ENCODE measurements at places on chromosomes 6 and 20. TPM values are rescaled to one million over a fixed set of nuclear protein-coding genes. Genes with fewer than 3 reads are reported as not detected.

- peaks cover 3% of the 10 kb centered on the region for H3K4me1 ChIP-seq
- no peak for DNase-seq
- no peak overlapping the region for H3K27ac ChIP-seq
Measured at GRCh38 chr6:36853325-36853724, 14.1 kb upstream of the CPNE5 start.

DNA sequence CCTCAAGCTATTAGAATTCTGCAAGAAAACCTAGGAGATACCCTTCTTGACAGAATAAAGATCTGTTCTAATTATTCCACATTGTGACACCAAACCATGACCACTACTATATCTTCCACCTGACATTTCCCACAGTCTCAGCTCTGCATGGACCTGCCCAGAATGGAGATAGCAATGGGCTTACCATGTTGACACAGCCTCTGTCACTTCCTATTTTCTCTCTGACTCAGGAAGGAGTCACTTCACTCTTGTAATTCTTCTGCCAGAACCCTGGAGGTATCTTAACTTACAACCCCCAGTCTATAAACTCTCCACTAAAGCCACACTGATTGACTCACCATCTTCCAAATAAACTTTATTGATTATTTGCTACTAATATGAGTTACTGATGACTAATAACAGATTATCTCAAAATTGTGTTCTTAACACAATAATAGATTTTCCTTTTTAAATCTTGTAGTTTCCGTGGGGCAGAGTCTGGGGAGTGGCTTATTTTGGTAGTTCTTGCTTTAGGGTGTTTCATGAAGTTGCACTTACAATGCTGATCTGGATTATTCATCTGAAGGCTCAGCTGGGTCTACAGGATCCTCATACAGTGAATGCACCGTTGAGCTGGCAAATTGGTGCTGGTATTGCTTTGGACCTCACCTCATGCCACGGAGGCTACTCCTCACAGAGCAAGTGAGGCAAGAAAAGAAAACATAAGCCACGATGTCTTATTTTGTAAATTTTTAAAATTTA is 869.9 kb downstream of the KIF16B start:
- H3K36me3 ChIP-seq, result no peaks in the 10 kb centered on the region
- peak; percentile 87 for DNase-seq
- no peaks in the 10 kb centered on the region for H3K27me3 ChIP-seq
- no peak overlapping the region for H3K4me3 ChIP-seq

DNA sequence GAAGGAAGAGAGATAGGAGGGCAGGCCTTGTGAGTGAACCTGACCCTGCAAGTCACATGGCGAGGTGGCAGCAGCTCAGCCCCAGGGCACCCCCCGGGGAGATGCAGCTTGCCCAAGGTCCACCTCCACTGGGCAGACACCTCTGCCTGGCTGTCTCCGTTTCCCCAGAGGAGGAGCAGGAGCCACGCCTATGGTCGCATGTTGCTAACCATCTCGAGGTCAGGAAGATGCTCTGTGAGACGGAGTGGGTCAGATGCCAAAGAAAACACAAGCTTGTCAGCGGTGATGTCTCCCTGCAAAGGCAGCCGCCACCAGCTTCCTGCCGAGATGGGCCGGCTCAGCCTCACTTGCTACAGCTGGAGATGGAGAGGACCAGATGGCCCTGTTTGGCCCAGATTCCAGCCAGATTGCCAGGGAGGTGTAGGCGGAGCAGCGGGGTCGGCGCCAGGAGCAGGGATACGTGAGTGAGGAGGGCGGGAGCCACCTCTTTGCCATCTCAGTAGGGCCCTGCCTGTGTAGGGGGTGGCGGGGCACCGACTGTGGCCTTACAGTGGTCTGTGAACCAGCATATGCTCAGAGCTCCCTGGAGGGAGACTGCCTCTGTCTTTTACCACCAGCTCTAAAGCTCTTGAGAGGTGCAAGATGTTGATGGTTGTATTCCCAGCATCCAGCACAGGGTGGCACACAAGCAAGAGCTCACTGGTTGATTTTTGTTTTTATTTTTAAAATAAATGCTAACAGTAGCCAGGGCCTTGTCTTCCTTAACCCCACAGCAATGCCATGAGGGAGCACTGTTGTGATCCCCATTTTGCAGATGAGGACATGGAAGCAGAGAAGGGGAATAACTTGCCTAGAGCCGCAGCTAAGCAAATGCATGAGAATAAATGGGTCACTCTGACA is 42.9 kb upstream of the FAM83D start:
- no peak for DNase-seq
- no peaks in the 10 kb centered on the region for H3K27me3 ChIP-seq
- H3K27ac ChIP-seq, result no peak overlapping the region
- no peak overlapping the region for H3K4me3 ChIP-seq

DNA sequence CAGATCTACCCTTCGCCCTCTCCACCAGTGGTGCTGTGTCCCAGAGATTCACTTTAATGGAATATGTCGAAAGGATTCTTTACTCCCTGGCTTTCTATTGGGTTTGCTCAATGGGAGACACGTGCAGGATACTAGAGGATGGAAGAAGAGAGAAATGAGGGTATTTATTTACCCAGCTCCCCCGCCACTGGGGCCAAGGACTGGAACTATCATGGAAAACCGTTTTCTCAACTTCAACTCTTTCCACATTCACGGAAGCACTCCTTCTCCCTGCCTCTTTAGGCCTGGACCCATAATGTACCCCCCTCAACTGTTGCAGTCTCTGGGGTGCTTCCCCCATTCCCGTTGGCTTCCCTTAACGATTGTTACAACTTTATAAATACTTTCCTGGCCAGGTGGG is 26.6 kb upstream of the RALY start:
- no peaks in the 10 kb centered on the region for H3K36me3 ChIP-seq
- H3K4me3 ChIP-seq, result no peak overlapping the region
- DNase-seq, result no peak
- peaks cover 2% of the 10 kb centered on the region for H3K4me1 ChIP-seq
- no peak overlapping the region for H3K27ac ChIP-seq
- no peaks in the 10 kb centered on the region for H3K27me3 ChIP-seq

- no peak overlapping the region for H3K27ac ChIP-seq
- no peaks in the 10 kb centered on the region for H3K36me3 ChIP-seq
- no peaks in the 10 kb centered on the region for H3K27me3 ChIP-seq
- DNase-seq, result no peak
- H3K4me3 ChIP-seq, result no peak overlapping the region
Measured at GRCh38 chr6:110949679-110950285, 8.7 kb upstream of the GTF3C6 start.

DNA sequence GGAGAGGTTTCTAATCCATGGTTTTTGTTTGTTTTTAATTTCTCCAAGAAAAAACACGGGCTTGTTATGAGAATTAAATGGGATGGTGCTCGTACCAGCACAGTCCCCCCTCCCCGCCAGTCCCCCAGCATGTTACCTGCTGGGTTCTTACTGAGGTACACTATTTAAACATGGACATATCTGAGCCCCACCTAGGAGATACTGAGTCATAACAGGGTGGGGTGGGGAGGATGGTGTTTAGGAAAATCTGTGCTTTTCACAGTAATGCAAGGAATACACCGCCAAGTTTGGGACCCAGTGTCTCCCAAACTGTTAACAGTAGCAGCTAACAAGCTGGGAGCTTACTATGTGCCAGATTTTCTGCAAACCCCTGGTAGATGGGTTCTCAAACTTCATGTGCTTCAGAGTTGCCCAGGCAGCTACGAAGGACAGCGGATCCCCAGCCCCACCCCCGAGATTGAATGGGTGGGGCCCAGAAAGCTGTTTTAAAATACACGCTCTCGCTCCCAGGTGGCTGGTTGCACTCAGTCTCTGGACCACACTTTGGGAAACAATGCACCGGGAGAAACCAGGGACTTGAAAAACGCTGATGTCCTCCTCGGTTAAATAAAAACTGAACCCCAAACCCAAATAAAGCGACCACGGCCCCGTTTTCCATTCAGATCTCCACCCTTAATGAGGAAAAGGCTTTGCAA is 995 bp downstream of the ZFP64 start:
- H3K27me3 ChIP-seq, result no peaks in the 10 kb centered on the region
- DNase-seq, result peak; percentile 13
- H3K4me1 ChIP-seq, result peaks cover 12% of the 10 kb centered on the region
- peaks cover 5% of the 10 kb centered on the region for H3K36me3 ChIP-seq
- H3K4me3 ChIP-seq, result peak overlapping the region; percentile 88
- peak overlapping the region; percentile 89 for H3K27ac ChIP-seq

DNA sequence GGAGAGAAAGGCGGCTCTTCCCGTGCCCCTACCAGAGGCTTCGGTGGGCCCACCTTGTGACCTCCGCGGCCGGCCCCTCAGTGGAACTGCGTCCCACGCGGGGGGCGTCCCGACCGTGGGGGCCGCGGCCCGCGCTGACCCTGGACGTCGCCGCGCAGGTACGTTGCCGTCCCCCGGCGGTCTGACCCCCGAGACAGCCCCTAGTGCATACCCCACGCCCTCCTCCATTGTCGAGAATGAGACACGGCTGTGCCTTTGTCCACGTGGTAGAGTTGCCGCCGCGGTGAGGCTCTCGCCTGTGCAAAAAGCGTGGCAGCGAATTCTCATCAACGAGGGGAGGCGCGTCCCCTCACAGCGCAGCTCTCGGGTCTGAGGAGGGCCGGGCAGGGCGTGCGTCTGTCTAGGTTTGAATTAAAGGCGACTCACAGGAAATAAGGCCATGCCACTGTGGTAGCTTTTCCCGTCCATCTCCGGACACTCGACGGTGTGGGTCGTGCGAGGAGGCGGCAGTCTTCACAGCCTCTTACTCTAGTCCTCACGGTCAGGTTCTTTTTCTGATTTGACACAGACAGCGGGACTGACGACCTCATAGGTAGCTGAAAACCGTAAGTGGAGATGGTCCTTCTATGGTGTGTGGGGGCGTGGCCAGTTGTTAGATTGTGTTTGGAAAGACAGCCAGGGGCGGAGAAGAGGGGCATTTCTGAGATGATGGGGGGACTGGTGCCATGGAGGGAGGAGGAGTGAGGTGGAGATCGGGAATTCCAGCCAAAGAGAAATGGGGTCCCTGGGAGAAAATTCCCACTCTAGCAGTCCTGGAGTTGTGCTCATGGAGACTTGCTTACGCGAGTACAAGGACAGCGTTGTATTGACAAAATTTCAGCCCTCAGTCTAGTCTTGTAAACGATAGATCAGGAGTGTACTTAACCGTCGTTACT is 580 bp downstream of the NXT1 start:
- H3K36me3 ChIP-seq, result peaks cover 7% of the 10 kb centered on the region
- no peak for DNase-seq
- peaks cover 17% of the 10 kb centered on the region for H3K4me1 ChIP-seq

GRCh38 chr20:2421247-2421646 is 40.5 kb downstream of the TGM6 start:
- H3K36me3 ChIP-seq, result no peaks in the 10 kb centered on the region
- H3K27ac ChIP-seq, result no peak overlapping the region
- peaks cover 3% of the 10 kb centered on the region for H3K27me3 ChIP-seq
- no peak for DNase-seq
- no peaks in the 10 kb centered on the region for H3K4me1 ChIP-seq

DNA sequence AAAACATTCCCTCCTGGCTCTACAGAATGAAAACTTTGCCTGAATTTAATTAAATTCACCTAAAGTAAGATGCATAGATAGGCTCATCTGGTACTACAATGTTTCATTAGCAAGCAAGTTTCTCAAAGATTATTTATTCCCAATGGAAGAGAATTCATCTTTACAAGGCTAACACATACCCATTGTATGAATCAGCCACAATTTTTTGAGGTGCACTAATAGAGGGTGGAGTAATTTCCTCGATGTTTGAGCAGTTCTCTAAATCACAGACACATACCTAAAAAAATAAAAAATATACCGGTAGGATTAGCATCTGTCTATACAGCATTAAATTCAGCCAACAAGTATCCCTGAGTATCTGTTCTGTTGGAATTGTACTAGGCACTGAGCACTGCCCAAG is 32.7 kb downstream of the ROS1 start:
- H3K4me3 ChIP-seq, result no peak overlapping the region
- H3K36me3 ChIP-seq, result no peaks in the 10 kb centered on the region
- no peak overlapping the region for H3K27ac ChIP-seq
- no peaks in the 10 kb centered on the region for H3K4me1 ChIP-seq

DNA sequence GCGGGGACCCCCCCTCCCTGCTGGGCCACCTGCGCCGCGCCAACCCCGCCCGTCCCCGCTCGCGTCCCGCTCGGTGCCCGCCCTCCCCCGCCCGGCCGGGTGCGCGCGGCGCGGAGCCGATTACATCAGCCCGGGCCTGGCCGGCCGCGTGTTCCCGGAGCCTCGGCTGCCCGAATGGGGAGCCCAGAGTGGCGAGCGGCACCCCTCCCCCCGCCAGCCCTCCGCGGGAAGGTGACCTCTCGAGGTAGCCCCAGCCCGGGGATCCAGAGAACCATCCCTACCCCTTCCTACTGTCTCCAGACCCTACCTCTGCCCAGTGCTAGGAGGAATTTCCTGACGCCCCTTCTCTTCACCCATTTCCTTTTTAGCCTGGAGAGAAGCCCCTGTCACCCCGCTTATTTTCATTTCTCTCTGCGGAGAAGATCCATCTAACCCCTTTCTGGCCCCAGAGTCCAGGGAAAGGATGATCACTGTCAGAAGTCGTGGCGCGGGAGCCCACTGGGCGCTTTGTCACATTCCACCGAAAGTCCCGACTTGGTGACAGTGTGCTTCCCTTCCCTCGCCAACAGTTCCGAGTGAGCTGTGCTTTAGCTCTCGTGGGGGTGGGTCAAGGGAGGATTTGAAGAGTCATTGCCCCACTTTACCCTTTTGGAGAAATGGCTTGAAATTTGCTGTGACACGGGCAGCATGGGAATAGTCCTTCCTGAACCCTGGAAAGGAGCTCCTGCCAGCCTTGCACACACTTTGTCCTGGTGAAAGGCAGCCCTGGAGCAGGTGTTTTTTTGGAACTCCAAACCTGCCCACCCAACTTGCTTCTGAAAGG is 2.1 kb downstream of the VEGFA start:
- H3K27ac ChIP-seq, result peak overlapping the region; percentile 99
- peaks cover 37% of the 10 kb centered on the region for H3K4me1 ChIP-seq
- H3K27me3 ChIP-seq, result no peaks in the 10 kb centered on the region
- no peaks in the 10 kb centered on the region for H3K36me3 ChIP-seq
- DNase-seq, result no peak

DNA sequence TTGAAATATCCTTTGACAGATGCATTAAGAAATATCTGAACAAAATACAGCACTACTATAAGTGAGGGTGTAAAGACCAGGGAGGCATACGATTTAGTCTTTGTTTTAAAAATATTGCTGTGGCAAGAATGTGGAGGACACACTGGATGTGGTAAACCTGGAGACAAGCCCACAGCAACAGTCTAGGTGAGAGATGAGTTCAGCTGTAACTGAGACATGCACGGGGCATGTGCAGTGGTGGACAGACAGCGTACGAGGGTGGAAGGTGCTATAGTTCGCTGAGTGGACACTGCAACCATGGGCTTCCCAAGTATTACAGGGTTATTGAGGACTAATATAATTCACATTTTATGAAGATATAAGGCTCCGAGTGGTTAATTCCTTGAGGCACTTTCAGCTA is 1.8 kb downstream of the NANP start:
- H3K4me3 ChIP-seq, result peak overlapping the region; percentile 83
- H3K27me3 ChIP-seq, result no peaks in the 10 kb centered on the region
- H3K27ac ChIP-seq, result peak overlapping the region; percentile 100
- H3K4me1 ChIP-seq, result peaks cover 13% of the 10 kb centered on the region
- H3K36me3 ChIP-seq, result no peaks in the 10 kb centered on the region

C6orf132 gene
- 12.9 TPM for total RNA-seq

RNASET2 gene
- 9.7 TPM for total RNA-seq

GSTA1 gene
- total RNA-seq, result 0.28 TPM

TINAG gene
- not detected for total RNA-seq
